NCI-H187 treated with DMSO at 0.1 percent for 48 hours (cell line): ENCODE measurements at places on chromosomes 5 and 9.

DNA sequence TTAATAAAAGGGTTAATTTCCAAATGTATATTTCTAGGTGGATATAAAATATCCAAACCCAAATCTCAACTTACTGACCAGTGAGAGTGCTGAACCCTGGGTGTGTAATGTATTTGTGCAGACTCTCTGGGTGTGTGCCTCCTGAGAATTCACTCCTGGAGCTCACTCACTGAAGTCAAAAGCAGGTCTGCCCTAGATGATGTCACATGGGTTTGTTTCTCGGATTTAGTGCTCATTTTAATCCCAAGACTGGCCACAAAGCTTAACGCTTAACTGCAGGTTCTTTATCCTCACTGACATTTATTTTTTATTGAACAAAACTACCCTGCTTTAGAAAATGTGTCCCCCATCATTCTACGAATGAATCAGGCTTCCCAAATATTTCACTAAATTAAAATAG, 179.4 kb downstream of the PPP2R2B start:
- no peak for DNase-seq

DNA sequence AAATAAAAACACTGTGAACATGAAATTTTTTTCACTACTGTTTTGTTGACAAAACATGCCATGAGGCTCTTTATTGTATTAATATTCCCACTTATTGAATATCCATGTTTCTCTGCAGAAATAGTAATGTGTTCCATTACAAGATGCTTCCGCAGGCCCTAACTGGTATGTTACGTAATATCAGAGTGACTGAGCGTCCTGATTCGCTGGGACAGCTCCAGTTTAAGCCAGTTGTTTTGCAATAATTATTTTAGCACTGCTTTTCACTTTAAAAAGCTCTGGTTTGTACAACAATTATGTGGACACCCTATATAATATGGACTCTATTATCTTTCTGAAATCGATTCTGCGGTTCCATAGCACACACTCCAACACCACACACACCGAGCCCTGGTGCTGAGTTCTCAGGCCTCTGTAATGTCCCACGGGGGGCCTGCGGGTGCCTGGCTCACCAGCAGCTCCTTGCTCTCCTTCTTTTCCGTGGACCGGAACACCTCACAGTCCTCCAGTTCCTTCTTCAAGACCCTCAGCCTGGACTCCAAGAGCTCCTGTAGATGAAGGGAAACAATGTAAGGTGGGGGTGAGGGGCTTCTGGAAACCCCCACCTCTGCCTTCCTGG, 1.8 kb downstream of the TRIM7 start:
- no peak for DNase-seq

DNA sequence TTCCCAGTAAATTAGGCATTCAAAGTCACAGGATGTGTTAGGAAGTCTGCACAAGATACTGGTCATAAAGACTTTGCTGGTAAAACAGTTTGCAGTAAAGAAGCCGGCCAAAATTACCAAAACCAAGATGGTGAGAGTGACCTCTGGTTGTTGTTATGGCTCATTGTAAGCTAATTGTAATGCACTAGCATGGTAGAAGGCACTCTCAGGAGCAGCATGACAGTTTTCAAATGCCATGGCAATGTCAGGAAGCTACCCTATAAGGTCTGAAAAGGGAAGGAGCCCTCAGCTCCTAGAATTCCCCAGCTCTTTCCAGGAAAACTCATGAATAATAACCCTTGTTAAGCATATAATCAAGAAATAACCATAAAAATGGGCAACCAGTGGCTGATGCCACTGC, 64.3 kb upstream of the TNC start:
- no peak for DNase-seq

GRCh38 chr9:118635416-118635815, 733.8 kb downstream of the BRINP1 start:
- DNase-seq, result no peak

DNA sequence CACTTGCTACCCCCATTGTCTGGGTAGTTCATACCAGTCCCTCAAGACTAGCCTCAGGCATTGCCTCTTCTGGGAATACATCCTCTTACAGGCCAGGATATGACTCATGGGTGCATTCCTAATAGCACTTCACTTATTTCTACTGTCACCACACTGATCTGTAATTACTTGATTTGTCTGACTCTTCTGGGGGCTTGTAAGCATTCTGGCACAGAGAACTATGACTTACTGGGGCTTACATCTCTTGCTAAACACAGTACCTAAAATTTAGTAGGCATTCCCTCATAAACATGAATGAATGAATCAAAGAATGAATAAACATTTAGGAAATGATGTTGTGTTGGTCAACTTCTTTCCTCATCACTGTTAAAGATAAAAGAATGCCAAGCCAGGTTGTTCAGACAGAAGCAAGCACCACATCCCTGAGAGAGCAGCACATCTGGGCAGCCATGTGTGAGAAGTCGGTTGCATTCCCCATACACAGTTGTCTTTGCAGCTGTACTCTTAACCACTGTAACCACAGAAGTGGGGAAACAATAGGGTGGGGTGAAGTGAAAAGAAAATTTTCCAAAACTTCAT, 27.6 kb downstream of the IL7R start:
- DNase-seq, result no peak

DNA sequence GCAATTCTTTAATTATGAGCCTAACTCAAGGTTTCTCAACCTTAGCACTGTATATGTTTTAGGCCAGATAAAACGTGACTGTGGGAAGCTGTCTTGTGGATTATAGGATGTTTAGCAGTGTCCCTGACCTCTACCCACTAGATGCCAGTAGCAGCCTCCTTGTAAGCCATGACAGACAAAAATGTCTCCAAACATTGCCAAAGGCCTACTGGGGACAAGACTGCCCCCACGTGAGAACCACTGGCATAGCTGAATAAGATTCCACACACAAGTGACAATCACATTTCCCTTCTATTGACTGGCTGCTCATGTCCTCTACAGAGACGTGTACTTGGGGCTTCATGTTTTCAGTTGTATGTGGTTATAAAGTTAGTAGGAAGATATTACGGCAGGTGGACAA, 55.4 kb downstream of the GOLM1 start:
- DNase-seq, result no peak

DNA sequence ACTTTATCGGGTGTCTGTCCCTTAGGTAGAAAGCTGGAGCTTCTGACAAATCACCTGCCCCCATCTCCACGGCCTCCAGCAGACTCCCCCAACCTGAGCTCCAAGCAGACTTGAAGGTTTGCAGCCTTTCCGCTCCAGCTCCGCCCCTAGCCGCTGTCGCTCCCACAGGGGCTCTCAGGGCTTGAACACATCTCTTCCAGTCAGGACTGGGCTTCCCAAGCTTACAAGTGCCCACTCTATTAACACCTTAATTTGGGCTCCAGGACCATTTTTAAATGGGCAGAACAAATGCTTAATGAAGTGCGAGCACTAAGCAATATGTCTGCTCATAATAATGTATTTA, 17.2 kb upstream of the SLC25A51 start:
- DNase-seq, result no peak

- no peak for DNase-seq
Measured at GRCh38 chr5:68709239-68709638, 384.6 kb upstream of the SLC30A5 start.

- no peak for DNase-seq
Measured at GRCh38 chr9:134994926-134995791, 77.4 kb upstream of the FCN1 start.

DNA sequence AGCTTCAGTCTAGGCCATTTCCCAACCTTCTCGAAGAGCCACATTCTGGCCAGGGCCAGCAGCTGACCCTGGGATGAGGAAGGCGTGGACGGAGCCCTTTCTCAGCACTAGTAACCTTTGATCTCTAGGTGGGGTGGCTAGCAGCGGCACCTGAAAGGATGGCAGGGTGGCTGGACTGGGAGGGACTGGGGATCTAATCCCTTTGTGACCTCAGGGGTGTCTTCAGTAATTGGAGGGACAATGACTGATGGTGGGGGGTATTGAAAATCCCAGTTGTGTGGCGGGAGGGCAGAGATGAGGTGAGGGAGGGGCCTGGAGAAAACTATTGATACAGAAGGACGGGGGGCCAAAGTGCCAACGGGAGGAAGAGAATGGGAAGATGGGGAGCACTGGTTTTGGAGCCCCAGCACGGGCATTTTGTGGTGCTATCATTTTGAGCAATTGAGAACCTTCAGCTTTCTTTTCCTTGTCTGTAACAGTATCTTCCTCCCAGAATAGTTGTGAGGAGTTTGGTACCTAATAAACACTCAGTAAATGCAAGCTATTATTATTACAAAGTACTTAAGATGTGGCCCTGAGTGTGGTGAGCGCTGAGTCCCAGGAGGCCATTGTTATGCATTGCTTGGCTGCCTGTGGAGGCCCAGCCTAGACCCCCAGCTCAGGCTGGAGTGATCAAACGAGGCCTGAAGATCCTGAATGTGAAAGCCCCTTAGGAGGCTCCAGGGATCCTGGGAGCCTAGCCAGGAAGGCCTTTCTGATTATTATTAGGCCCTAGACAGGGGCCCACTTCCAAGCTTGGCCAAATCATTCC, 37.3 kb upstream of the UBE2D2 start:
- no peak for DNase-seq

DNA sequence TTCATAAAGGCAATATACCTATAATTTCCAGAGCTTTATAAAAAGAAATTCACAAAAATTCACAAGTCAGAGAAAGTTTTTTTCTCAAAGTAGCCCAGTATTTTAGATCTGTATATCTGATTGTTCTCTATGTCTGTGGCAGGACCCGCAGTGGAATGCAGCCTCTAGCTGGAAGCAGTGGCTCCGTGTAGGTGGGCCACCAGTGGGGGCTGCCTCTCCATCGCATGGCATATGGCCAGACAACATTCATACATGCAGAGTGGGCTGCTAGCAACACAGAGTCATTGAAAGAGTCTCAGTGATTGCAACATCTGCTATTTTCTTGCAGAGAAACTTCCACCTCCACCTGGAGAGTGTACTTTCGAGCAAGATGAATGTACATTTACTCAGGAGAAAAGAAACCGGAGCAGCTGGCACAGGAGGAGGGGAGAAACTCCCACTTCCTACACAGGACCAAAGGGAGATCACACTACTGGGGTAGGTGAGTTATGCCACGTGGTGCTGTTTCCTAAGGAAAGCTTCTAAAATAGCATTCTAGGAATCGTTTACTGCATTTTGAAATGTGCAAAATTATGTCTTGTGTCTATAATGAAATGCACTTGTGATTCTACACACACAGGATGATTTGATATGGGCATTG, 88.5 kb upstream of the SMC5 start:
- DNase-seq, result no peak

GRCh38 chr5:88552426-88552825, 283.8 kb upstream of the TMEM161B start:
- DNase-seq, result no peak

- DNase-seq, result no peak
Measured at GRCh38 chr5:56914678-56915077, 5.3 kb downstream of the SETD9 start.

- no peak for DNase-seq
Measured at GRCh38 chr5:40499518-40500273, 180.0 kb upstream of the PTGER4 start.

GRCh38 chr5:109199289-109199688, 210.5 kb downstream of the PJA2 start:
- DNase-seq, result no peak

- DNase-seq, result no peak
Measured at GRCh38 chr9:84829471-84829870, 159.9 kb downstream of the NTRK2 start.

GRCh38 chr9:16294133-16294770, 576.2 kb downstream of the BNC2 start:
- no peak for DNase-seq

DNA sequence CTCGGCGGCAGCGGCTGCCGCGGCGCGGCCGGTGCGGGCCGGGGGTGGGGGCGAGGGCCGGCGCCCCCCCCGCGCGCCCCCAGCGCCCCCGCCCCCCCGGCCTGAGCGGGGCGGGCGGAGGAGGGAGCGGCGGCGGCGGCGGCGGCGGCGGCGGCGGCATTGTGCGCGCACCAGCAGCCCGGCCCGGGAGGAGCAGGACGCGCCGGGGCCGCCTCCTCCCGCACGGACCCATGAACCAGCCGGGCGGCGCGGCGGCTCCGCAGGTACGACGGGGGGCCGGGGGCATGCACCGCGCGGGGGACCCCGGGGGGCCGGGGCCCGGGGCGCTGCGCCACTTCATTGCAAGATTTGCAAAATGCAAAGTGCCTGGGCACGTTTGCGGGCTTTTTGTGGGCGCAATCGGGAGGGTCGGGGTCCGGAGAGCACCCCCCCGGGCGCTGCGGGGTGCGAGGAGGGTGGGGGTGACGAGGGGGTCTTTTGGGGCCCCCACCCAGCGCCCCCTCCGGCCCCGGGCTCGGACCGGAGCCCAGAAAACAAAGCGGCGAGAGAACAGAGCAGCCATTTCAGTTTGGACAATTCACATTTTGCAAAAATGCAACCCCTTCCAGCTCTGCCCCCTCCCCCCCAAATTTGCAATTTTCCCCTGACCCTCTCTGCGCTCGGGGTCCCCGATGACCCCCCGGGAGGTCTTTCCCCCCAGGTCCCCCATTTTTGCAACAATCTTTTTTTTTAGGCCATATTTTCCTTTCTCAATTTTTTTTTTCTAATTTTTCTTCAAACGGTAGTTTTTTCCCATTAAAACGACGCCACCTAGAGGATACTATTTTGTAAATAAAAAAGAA, at the start of gene ZNF618:
Gene ZNF618, plus strand, starts transcription at position 159 of the 842 bp plus-strand sequence. Its CDS starts 72 bp downstream, at position 231.
- no peak for DNase-seq

GRCh38 chr9:108412755-108413154, 443.0 kb downstream of the ACTL7B start:
- no peak for DNase-seq

- no peak for DNase-seq
Measured at GRCh38 chr9:89661391-89661949, 56.7 kb downstream of the GADD45G start.

- DNase-seq, result no peak
Measured at GRCh38 chr5:1958211-1959010, 75.7 kb upstream of the IRX4 start.

DNA sequence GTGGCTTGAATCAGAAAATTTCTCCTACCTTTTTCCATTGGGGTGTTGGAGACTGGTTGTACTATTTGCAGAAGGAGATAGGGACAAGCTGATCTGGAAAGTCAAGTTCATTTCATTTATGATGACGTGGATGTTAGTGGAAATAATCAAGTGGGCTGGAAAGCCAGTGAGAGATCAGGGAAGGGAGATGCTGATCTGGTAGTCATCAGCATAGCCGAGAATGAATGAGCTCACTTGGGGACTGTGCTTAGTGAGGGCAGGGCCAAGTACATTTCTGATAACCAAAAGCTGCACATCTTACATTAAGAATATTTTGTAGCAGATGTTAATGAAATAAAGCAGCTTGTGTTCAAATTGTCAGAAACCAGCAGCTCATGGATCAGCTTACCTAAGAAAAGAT, 12.1 kb downstream of the MAN2A1 start:
- DNase-seq, result no peak

- DNase-seq, result no peak
Measured at GRCh38 chr5:132029609-132030330, 18.3 kb upstream of the ACSL6 start.

- no peak for DNase-seq
Measured at GRCh38 chr5:76358-77169, 15.4 kb upstream of the PLEKHG4B start.

- no peak for DNase-seq
Measured at GRCh38 chr9:89418882-89419640, 78.9 kb downstream of the SEMA4D start.

DNA sequence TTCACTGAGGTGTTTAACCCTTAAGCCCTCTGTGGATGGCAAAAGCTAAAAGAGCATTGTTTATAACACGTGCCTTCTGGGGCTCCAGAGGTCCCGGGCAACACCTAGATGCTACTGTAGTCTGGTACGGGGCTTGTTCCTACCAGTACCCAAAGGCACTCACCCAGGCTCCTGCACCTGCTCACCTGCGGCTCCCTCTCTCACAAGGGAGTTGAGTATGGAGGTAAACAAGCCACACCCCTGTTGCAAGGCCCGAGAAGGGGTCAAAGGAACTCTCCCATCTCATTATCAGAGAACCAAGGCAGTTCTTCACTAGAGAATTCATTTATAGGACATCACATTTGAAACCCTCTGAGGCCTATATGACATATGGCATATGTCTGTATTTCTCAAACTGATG, 53.4 kb upstream of the IL6ST start:
- peak; percentile 40 for DNase-seq
